ENCODE measurements at places on chromosomes 6 and 20.

DNA sequence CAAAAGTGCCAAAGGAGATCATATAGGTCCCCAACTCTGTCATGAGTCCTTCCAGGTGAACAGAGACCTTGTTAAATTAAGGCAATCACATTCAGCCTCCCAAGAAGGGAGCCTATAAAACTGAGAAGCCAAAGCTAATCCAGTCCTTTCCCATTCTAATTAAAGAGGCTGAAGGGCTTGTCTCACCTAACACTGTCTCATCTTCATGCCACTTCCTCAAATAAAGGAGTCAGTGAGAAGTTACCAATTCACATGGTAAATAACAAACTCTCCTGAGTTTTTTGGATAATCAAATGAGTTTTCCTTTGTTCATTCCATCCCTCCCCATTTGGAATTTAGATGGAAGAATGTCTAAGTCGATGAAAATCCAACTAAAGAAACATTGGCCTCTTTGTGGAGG is 242.8 kb downstream of the UST start:
- no peak for DNase-seq

GRCh38 chr20:45647441-45648050 is 16.5 kb upstream of the WFDC9 start:
- no peak for DNase-seq

GRCh38 chr6:12610862-12611261 is 105.7 kb upstream of the PHACTR1 start:
- DNase-seq, result no peak

GRCh38 chr6:140921366-140922226 is 1211.1 kb upstream of the GJE1 start:
- no peak for DNase-seq

DNA sequence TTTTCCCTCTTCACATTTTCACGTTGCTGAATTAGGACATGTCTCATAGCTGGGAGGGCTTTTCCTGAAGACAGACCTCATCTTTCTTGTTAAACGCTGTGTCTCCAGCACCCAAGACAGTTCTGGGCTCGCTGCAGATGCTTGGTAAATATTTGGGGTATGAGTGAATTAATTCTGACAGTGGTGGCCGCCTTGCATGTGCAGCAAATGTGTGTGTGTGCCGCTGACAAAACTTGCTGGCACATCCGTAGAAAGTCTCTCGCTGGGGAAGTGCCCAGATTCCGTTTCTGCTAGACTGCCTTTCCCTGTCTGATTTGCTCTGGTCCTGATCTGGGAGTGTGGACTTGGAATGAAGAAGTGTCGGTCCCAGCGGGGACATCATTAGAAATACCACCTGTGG is 48.2 kb upstream of the ZNFX1 start:
- no peak for DNase-seq

- DNase-seq, result no peak
Measured at GRCh38 chr6:129812145-129812777, 48.9 kb downstream of the TMEM244 start.

GRCh38 chr20:22908944-22909343 is 126.2 kb upstream of the SSTR4 start:
- DNase-seq, result no peak

DNA sequence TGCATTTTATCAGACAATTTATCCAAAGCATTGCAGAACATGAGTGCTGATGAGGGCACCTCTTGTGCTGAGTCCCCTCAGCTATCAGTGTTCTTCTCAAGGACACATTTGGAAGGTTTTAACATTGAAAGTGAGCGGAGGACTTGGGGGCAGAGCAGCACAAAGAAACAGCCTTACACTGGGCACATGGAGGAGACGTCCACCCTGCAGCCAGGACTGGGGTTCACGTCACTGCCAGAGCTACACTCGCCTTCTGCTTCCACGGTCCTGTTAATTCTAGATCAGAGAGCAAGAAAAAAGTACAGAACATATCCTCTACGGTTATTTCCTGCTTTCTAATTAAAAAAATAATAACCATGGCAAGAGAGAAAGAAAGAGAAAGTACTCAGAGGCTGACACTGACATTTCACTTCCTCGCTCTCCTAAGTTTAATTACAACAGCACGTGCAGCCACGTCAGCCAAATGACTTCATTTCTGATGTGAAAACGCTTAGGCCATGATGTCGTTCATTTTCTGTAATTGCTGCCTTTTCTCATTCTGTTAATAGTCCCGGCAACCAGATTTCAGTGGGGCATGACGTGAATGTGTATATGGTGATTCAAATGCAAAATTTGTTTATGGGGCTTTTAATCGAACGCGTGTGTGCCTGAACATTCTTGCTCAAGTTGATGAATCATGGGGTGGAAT is 5.1 kb downstream of the PRND start:
- peak; percentile 41 for DNase-seq

- DNase-seq, result no peak
Measured at GRCh38 chr20:54188132-54188849, 14.5 kb upstream of the CYP24A1 start.

- DNase-seq, result no peak
Measured at GRCh38 chr6:30113003-30113759, at the start of gene TRIM31. TSS of gene TRIM31 (minus strand) at chr6:30113090. CDS start at chr6:30112805, 285 bp downstream.

DNA sequence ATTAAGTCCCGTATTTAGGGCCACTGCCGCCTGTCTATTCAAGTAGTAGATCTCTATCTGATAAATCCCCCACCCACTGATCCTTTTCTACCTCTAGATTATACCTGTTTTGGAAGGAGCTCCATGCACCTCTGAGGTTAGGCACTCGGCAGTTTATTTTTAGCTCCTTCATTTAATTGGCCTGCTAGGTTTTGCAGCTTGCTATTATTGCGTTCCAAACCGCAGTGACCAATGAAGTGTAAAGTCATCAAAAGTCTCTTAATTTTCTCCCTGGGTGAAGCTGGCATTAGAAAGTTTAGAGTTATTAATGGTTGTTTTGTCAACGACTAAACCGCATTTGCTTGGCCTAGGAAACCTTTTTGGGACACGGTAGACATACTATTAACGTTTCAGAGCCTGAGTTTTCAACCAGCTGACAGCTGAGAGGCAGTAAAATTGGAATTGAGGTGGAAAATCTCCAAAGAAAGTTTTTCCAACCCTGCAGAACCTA is 60.0 kb downstream of the RFPL4B start:
- DNase-seq, result no peak

- DNase-seq, result no peak
Measured at GRCh38 chr20:13453367-13453766, 185.4 kb downstream of the TASP1 start.

GRCh38 chr6:33609528-33609927 is 11.6 kb upstream of the ITPR3 start:
- DNase-seq, result no peak

DNA sequence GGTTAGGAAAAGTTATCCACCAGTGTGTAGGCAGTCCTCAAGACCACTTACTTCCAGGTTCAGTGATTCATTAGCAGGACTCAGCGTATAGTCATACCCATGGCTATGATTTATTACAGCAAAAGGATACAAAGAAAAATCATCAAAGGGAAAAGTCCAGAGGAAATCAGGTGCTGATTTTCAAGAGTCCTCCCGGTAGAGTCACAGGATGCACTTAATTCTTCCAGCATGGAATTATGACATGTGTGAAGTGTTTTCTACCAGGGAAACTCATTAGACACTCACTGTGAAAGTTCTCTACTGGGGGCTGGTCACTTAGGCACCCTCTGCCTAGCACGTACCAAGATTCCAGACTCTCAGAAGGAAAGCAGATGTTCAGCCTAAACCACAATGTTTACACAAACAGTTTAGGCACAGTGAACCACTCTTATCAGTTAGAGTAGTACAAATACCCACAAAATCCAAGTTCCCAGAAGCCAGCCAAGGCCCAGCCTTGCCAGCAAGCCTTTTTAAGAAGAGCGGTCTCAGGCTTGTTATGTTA is 10.2 kb downstream of the WFDC3 start:
- DNase-seq, result no peak

DNA sequence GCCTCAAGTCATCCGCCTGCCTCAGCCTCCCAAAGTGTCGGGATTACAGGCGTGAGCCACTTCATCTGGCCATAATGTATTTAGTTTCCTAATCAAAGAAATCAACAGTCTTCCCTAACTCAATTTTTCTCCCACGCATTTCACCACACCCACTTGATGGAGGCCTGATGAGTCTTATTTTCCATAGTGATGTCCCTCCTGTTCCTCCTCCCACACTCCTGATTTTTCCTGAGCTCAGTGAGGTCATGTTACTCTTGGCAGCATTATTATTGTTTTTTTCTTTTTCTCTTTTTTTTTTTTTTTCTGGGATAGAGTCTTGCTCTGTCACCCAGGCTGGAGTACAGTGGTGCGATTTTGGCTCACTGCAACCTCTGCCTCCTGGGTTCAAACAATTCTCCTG is 8.9 kb downstream of the ABRACL start:
- DNase-seq, result no peak

- no peak for DNase-seq
Measured at GRCh38 chr20:7627734-7628663, 312.3 kb downstream of the HAO1 start.

DNA sequence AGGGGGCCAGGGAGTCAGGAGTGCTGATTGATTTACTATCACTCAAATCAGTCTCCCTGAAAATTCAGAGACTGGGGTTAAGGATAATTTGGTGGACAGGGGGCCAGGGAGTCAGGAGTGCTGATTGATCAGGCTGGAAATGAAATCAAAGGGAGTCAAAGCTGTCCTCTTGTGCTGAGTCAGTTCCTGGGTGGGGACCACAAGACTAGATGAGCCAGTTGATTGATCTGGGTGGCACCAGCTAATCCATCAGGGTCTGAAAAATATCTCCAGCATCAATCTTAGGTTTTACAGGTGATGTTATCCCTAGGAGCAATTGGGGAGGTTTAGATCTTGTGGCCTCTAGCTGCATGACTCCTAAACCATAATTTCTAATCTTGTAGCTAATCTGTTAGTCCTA is 6.1 kb upstream of the AFG1L start:
- DNase-seq, result no peak

- DNase-seq, result peak; percentile 49
Measured at GRCh38 chr20:50580016-50580747, 70.0 kb downstream of the PTPN1 start.

- no peak for DNase-seq
Measured at GRCh38 chr6:33160728-33161344, 31.4 kb downstream of the COL11A2 start.

DNA sequence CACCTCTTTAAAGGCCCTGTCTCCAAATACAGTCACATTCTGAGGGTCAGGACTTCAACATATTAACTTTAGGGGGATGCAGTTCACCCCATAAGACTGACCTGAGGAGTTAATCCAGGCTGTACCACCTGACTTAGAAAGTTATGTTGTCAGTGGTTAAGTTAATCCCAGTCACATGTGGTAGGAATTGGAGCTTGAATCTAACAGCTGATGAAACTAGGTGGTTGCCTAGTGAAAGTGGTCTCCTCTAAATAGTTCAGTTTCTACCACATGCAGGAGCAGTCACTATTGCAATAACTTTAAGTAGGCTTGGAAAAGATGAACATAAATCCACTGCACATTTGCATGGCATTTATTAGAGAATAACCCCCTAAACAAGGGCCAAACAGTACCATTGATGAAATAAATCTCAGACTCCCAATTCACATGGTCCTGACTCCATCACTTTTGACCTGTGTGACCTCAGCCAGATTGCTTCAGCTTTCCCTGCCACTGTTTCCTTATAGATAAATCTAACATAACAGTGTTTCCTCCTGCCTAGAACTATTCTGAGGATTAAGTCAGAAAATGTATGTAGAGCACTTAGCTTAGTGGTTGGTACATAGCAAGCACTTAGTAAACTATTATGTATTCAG is 20.1 kb downstream of the SAMD5 start:
- no peak for DNase-seq

DNA sequence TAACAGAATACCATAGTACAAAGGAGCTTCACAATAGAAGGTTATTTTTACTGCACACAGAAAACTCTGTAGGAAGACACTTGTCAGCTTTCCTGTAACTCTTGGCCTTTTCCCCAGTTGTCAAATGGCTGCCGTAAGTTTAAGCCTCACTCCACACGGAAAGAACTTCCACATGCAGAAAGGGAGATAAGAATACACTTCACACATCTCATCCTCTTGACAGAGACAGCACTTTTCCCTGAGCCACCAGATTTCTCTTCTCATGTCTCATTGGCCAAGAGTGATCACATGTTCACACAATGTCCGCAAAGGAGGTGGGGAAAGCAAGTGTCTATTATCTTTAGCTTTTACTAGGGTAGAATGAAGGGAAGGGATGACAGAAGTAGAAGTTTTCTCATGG is 540.7 kb downstream of the HAO1 start:
- no peak for DNase-seq

DNA sequence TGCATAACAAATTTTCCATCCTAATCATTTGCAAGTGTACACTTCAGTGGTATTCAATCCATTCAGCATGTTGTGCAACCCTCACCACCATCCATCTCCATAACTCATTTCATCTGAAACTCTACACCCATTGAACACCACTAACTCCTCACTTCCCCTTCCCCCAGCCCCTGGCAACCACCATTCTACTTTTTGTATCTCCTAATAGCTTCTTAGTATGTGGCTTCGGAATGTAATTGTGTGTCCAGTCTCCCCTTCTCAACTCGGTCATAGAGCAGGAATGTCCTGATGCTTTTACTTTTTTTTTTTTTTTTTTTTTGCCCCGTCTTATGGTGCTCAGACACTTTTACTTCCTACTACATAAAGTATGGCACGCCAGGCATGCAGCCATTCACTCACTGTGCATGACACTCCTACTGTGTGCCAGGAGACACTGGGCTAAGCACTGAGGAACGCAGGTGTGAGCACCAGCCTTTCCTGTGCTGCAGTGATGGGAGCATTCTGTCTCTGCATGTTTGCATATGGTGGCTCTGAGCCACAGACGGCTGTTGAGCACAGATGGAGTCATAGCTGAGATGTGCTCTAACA is 15.3 kb downstream of the HCK start:
- no peak for DNase-seq

DNA sequence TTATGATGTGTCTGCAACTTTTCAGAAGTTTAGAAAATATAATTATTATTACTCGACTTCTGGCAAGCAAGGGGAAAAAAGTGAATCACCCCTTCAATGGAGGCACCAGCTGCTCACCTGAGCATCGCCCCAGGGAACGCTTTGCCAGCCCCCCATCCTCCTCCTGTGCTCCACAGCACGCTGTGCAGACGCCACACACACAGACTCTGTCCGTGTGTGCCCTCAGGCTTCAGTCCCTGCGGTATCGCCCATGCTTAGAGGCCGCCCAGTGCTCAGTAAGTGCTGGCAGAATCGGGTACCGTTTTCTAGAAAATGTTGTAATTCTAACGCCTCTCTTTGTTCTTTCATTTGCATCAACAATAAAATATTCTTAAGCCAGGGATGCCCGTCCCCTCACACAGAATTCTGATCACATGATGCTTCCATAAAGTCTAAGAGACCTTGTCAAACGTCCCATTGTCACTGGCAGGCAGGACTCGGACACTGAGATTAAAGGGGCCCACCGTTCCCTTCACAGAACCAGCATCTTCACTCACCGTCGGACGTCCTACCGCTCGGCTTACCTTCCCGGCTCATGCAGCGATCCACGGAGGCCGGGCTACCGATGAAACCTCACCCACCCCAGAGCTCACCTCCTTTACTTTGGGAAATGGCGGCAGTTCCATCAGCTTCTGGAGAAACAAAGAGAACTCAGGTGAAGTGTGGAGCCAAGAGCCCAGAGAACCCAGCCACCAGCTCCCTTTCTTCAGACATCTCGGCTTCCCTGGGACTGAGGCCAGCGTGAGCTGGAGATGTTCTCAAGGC is 105.5 kb downstream of the DLL1 start:
- DNase-seq, result no peak

All from CD4-positive, alpha-beta T cell treated with Interleukin-15 for 4 hours (primary cell).